SJSA1 (cell line): ENCODE measurements at places on chromosomes 2 and 18. TPM values are rescaled to one million over a fixed set of nuclear protein-coding genes. Genes with fewer than 3 reads are reported as not detected.

- DNase-seq: no peak
These were observed 20.5 kb downstream of the PCARE start for GRCh38 chr2:29053670-29054400.

GRCh38 chr2:200786423-200786822 lies 25.3 kb upstream of the BZW1 start:
- DNase-seq: peak; percentile 50

DNA sequence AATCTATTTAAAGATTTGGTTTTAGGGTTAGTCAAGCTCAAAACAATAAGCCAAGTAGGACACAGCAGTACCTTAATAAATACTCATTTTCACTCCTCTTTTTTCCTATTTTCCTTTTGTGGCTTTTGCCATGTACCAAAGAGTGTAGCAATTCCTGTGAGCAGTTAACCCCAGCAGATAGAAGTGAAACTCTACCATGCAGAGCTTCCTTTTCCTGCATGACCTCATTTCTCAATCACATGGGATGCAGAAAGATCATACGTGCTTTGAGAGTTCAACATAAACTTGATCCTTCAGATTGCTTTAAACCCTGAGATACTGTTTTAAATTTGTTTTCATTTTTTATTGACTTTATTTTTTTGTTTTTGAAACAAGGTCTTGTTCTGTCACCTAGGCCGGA lies 99.1 kb upstream of the ARHGAP15 start:
- no peak for DNase-seq

The LYPD6 gene
- 9.0 and 15.0 TPM in 2 replicates for total RNA-seq

GRCh38 chr2:218046238-218046637 lies 22.8 kb upstream of the RUFY4 start:
- DNase-seq: no peak

The PSMA8 gene
- total RNA-seq: not detected in 2 replicates

- no peak for DNase-seq
These were observed 181.9 kb downstream of the MREG start for GRCh38 chr2:215831296-215831913.

- no peak for DNase-seq
These were observed 23.8 kb downstream of the HDAC4 start for GRCh38 chr2:239376942-239377531.

The SKA1 gene
- 70.2 and 71.5 TPM in 2 replicates for total RNA-seq

The PKP4 gene
- total RNA-seq: 56.1 and 61.0 TPM in 2 replicates

The ALMS1 gene
- total RNA-seq: 12.8 and 22.3 TPM in 2 replicates

- no peak for DNase-seq
These were observed 89.6 kb downstream of the SH3BP4 start for GRCh38 chr2:235041221-235041917.

GRCh38 chr2:128501700-128502099 lies 183.0 kb upstream of the HS6ST1 start:
- DNase-seq: no peak

- DNase-seq: no peak
These were observed 72.9 kb downstream of the TMX3 start for GRCh38 chr18:68642003-68642402.

The SRD5A2 gene
- not detected in 2 replicates for total RNA-seq

The MTCL1 gene
- 36.7 and 47.7 TPM in 2 replicates for total RNA-seq

DNA sequence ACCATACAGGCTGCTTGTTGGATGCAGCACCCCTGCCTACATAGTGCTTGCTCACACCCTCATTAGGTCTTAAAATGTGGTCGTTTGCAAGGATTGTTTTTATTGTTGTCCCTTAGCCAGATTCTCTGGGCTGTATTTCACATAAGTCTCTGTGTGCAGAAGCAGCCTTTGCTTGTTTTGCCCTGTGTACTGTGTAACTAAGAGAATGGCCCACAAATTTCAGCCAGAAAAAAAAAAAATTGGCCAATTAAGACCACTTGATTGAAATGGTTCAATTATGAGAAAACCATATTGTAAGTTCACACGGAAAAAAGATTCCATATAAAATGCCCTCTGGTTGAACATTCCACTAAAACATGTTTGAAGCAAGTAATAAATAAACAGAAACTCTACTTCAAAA lies 377.1 kb upstream of the SOX11 start:
- DNase-seq: no peak

- no peak for DNase-seq
These were observed 9.1 kb upstream of the TPRKB start for GRCh38 chr2:73746015-73746876.

DNA sequence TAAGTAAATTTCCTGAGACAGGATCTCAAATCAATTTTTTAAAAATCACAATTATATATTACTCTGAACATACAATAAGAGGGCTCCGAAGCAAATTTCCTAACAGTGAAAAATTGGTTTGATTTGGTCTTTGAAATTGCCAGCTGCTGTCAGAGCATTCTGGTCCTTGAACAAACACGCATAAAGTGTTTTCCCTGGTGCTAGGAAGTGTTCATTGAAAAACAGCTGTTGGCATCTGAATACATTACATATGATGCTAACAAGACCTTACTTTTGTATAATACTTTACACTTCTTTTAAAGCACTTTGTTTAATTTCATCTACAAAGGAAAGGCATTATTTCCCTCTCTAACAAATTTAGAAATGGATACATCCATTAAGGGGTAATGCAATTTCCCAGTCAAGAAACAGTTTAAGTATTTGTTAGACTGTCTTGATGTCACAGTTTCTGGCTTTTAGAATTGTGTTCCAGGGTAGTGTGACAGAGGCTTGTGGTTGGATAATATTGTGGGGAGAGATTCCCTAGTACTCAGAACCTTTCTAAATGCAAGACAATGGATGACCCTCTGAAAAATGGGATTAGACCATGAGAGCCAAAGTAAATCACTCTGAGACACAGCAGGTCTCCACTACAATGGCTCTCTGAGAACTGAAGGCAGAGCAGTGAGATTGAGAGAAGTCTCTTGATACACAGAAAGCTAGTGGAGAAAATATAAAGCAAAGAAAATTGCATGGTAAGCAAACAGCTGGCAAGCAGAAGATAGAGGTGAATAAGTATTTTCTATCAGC lies 299.0 kb downstream of the TRIB2 start:
- DNase-seq: no peak

DNA sequence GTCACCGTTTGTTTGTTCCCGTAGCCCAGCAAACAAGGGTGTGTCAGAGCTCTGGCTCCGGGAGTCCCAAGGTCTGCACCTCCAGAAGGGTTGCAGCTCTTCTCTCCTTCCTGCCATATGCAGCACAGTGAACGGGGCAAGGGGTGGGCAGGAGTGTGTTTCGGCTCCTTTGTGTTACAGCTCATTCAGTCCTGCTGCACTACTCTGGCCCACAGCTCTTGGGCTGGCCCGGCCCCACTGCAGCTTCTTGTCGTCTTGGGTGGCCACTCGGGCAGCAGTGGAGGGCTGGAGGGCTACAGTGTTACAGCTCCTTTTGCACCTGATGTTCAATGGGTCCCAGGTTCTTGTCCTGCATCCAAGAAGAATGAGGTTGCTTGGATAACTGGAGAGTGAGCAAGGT lies 408.3 kb downstream of the DCC start:
- no peak for DNase-seq

- no peak for DNase-seq
These were observed 235.9 kb downstream of the SETBP1 start for GRCh38 chr18:44916429-44917207.
